CD4-positive, alpha-beta T cell treated with Interleukin-6 at 100 ng/mL for 8 hours (primary cell): ENCODE measurements at places on chromosomes 1 and 21.

GRCh38 chr1:71621785-71622184, 541.0 kb upstream of the ZRANB2 start:
- DNase-seq, result no peak

- DNase-seq, result no peak
Measured at GRCh38 chr21:25176637-25177412, 430.5 kb downstream of the MRPL39 start.

DNA sequence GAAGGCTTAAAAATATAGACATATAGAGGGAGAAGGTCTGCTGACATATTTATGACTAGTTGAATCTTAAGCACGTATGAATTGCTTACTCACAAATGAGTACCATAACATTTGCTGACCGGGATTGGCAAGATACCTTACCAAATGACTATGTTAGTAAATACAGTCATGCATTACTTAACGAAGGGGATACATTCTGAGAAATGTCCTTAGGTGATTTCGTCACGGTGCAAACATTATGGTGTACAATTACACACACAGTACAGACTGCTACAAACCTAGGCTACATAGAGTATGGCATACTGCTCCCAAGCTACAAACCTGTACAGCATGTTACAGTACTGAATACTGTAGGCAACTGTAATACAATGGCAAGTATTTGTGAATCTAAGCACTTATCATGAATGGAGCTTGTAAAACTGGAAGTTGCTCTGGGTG, 19.4 kb upstream of the UBE2U start:
- no peak for DNase-seq

DNA sequence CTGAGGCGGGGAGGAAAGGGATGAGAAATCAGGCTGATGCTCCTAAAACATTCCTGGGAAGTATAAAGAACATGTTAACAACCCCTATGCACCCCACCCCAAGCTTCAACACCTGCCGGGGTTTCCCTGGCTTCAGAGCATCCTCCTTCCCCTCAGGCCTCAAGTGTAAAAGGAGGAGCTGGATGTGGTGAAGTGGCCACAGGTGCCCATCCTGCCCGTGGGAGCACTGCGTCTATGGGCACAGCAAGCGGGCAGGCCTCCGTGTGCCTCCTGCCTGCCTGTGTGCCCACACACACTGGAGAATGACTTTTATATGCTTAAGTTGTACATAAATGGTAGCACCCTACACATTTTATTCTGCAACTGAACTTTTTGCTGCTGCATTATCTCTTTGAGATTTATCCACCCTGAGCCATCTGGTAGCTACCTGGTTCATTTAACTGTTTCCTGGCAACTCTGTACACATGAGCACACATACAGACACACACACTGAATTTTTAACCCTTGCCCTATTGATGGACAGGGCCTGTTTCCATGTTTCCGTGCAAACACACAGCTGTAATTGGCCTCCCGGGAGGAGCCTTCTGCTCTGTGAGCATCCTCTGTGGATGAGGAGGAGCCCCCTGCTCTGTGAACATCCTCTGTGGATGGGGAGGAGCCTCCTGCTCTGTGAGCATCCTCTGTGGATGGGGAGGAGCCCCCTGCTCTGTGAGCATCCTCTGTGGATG, 13.4 kb upstream of the FTCD start:
- DNase-seq, result no peak

- no peak for DNase-seq
Measured at GRCh38 chr1:87926921-87927320, 598.2 kb downstream of the LMO4 start.

DNA sequence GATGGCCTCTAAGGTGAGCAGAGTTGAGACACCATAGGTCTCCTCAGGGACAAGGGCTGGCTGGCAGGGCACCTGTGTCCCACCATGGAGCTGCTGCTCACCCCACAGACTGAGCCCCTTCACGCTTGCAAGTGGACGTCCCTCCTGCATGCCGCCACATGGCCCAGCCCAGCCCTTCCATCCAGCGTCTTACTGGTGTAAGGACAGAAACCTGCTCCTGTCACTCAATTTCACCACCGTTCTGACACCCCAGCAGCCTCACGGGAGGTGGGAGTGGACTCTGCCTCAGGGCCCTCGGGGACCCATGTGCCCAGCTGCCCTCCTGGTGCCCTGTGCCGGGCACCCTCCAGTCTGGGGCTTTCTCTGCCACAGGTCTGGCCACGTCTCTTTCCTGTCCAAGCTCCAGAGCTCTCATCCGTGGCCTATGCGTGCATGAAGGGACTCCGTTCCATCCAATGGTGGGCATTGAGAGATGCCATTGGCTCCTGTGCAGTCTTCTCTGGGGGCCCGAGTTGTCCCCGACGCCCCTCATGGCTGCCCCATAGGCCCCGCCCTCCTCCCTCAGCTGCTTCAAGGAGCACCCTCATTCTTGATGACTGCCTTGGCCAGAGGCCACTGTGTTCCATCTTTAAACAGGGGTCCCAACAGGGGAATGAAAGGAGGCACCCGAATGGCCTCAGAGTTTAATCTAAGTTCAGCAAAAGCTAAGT, 42.6 kb upstream of the COL6A1 start:
- DNase-seq, result no peak

DNA sequence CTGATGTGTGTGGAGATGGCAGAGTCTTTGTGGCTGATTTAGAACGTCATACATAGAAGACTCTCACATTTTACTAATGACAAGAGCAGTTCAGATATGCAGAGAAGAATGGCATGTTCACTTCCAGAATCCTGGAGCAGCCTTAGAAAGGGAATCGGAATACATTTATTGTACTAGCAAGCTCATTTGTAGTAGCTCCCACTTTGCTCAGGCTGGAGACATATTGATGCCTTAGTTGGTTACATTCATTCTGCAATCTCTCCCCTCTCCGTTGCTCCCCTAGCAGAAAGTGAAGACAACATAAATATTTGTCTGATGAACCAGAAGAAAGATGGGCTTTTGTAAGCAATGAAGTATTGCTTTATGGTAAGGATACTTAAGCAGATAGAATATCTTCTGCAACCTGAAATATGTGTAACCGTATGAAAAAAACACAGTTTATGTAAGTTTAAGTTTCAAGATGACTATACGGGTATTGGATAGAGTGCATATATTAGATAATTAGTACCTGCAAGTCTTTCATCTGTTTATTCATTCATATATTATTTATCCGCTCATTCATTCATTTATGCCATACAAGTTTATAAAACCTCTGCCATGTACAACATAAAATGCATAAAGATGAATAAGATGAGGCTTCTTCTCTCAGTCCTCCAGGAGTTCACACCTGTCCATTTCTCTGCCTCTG, 135.7 kb downstream of the CNIH3 start:
- no peak for DNase-seq
